Left colon (tissue), 2 donors: ENCODE measurements at places on chromosomes 12 and 14. TPM values are rescaled to one million over a fixed set of nuclear protein-coding genes. Genes with fewer than 3 reads are reported as not detected.

Gene KRT79
- total RNA-seq: not detected

Gene RDH16
- total RNA-seq: 0.28 TPM

Gene CLEC4A
- 1.3 TPM for total RNA-seq

Gene RDH11
- total RNA-seq: 48.1 TPM

Gene C3AR1
- 7.4 TPM for total RNA-seq

Gene IL23A
- not detected for total RNA-seq

Gene GPR137C
- total RNA-seq: 0.15 TPM

Gene ATP2A2
- total RNA-seq: 248 TPM

Gene NOVA1
- 1.4 TPM for total RNA-seq

Gene ANO2
- 1.8 TPM for total RNA-seq

Gene SLC8A3
- total RNA-seq: 0.59 TPM

Gene P2RX7
- 2.4 TPM for total RNA-seq

Gene SIX6
- total RNA-seq: not detected

Gene DDN
- total RNA-seq: 0.06 TPM

Gene KRT6A
- not detected for total RNA-seq

Gene TRAF3
- total RNA-seq: 31.6 TPM

GRCh38 chr12:97047361-97047760, 140.3 kb downstream of the NEDD1 start:
- no peak for DNase-seq

GRCh38 chr12:42648061-42648460, 58.5 kb upstream of the PRICKLE1 start:
- DNase-seq: no peak

GRCh38 chr12:52907092-52907810, 2.4 kb upstream of the KRT8 start:
- peak; percentile 95 for DNase-seq

- DNase-seq: no peak
Observed at GRCh38 chr12:82627799-82628198, 58.9 kb upstream of the TMTC2 start.

- no peak for DNase-seq
Observed at GRCh38 chr14:53531730-53532129, 378.6 kb upstream of the DDHD1 start.

DNA sequence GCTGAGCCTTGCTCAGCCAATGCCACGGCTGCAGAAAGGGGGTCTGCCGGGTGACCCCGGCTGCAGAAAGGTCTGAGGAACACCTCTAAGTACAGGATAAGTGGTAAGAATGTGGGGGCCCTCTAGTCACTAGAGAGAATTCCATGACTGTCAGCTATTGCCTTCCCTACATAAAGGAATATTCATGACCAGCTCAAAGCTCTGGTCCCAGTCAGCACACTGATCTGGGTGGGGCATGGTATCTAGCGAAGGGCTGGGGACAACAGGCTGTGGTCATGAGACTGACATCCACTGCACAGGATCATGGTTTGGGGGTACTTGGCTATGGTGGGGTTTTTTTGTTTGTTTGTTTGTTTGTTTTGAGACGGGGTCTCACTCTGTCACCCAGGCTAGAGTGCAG, 42.1 kb downstream of the DCAF4 start:
- DNase-seq: no peak

GRCh38 chr12:122087431-122088178, 9.0 kb downstream of the MLXIP start:
- DNase-seq: peak; percentile 33

- DNase-seq: no peak
Observed at GRCh38 chr14:69525896-69526295, 41.4 kb downstream of the PLEKHD1 start.

- no peak for DNase-seq
Observed at GRCh38 chr12:4900327-4900726, 9.4 kb upstream of the KCNA1 start.

GRCh38 chr14:68349900-68350629, 442.8 kb downstream of the ZFP36L1 start:
- no peak for DNase-seq

- no peak for DNase-seq
Observed at GRCh38 chr14:57382283-57382682, 8.1 kb upstream of the NAA30 start.

GRCh38 chr12:117318591-117318990, 42.8 kb downstream of the NOS1 start:
- DNase-seq: no peak

DNA sequence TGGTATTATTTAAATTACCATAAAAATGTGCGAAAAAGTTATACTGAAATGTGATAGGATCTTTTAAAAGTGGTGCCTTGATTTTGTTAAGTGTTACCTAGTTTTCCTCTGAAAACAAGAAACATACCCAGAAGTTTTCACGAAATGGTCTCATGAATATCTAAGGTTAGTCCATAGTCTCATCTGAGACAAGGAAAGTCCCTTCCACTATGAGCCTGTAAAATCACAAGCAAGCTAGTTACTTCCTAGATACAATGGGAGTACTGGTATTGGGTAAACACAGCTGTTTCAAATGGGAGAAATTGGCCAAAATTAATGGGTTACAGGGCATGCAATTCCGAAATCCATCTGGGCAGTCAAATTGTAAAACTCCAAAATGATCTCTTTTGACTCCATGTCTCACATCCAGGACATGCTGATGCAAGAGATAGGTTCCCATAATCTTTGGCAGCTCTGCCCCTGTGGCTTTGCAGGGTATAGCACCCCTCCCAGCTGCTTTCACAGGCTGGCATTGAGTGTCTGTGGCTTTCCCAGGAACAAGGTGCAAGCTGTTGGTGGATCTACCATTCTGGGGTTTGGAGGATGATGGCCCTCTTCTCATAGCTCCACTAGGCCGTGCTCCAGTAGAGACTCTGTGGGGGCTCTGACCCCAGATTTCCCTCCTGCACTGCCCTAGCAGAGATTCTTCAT, 271.4 kb downstream of the NAV3 start:
- DNase-seq: no peak

DNA sequence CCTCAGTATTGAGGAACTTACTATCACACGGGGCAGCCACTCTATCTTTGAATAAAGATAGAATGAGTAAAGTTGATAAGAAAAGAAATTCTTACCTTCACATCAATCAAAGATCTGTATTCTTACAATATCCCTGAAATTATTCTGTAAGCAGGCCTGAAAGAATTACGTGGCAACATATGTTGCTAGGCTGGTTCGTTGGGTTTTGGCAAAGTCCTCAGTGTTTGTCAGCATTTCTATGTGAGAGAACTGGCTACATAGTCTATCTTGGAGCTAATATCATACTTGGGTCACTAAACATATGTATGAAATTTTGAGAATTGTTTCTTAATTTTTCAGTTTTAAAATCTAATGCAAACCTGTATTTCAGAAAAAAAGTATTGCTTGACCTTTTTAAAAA, 412.2 kb upstream of the GARIN6 start:
- DNase-seq: no peak

- DNase-seq: no peak
Observed at GRCh38 chr14:31659278-31659677, 98.1 kb downstream of the NUBPL start.
